ENCODE measurements at places on chromosomes 13 and 19. TPM values are rescaled to one million over a fixed set of nuclear protein-coding genes. Genes with fewer than 3 reads are reported as not detected.
A peak's percentile ranks its signal among the peaks of the same experiment; 100 is the strongest.

The IGFL2 gene
- not detected for total RNA-seq

DNA sequence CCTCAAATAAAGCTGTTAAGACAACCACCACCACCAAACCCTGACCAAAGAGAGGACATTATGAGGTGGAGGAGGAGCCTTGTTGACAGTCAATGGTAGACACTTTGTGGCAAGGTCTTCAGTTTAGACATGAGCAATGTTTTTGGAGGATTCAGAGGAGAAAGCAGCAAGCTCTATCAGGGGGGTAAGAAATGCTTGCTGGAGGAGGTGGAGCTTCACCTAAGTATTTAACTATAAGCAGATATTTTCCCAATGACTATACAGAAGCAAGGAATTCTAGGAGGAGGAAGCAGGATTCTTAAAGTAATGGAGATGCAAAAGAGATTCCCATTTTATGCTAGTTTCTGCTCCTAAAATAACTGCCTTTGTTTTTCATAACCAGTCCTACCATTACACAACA lies 74.2 kb downstream of the TRPC4 start:
- no peak overlapping the region for H3K27ac ChIP-seq
- no peaks in the 10 kb centered on the region for H3K36me3 ChIP-seq
- no peaks in the 10 kb centered on the region for H3K27me3 ChIP-seq
- no peak for DNase-seq
- no peak overlapping the region for H3K4me3 ChIP-seq

- no peaks in the 10 kb centered on the region for H3K27me3 ChIP-seq
- H3K4me3 ChIP-seq = no peak overlapping the region
- peaks cover 11% of the 10 kb centered on the region for H3K36me3 ChIP-seq
- no peak overlapping the region for H3K27ac ChIP-seq
Observed at GRCh38 chr19:16676101-16676798, 15.3 kb downstream of the TMEM38A start.

GRCh38 chr13:37539976-37540605 lies 58.5 kb downstream of the POSTN start:
- no peaks in the 10 kb centered on the region for H3K27me3 ChIP-seq
- no peaks in the 10 kb centered on the region for H3K36me3 ChIP-seq
- no peak for DNase-seq
- no peak overlapping the region for H3K27ac ChIP-seq
- no peaks in the 10 kb centered on the region for H3K4me1 ChIP-seq
- no peak overlapping the region for H3K4me3 ChIP-seq

DNA sequence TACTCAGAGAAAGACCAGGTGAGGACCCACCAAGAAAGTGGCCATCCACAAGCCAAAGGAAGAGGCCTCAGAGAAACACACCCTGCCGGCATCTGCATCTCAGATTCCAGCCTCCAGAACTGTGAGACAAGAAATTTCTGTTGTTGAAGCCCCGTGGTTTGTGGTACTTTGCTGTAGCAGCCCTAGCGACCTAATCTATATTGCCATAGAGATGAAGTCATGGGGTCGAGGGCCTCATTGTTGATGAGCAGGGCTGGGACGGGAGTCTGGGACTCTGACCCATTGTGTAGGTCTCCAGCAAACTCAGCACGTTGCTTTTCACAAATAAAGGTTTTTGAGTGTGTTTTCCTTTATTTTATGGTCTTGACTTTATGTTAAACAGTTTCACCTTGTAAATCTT lies 174.9 kb downstream of the TNFSF13B start:
- H3K4me3 ChIP-seq = no peak overlapping the region
- H3K4me1 ChIP-seq = no peaks in the 10 kb centered on the region
- DNase-seq = no peak
- H3K27ac ChIP-seq = no peak overlapping the region
- no peaks in the 10 kb centered on the region for H3K27me3 ChIP-seq

GRCh38 chr13:28540612-28541011 lies 45.7 kb upstream of the FLT1 start:
- H3K27me3 ChIP-seq = no peaks in the 10 kb centered on the region
- DNase-seq = no peak
- no peak overlapping the region for H3K4me3 ChIP-seq
- no peaks in the 10 kb centered on the region for H3K36me3 ChIP-seq

The PLK5 gene
- total RNA-seq = 0.50 TPM

DNA sequence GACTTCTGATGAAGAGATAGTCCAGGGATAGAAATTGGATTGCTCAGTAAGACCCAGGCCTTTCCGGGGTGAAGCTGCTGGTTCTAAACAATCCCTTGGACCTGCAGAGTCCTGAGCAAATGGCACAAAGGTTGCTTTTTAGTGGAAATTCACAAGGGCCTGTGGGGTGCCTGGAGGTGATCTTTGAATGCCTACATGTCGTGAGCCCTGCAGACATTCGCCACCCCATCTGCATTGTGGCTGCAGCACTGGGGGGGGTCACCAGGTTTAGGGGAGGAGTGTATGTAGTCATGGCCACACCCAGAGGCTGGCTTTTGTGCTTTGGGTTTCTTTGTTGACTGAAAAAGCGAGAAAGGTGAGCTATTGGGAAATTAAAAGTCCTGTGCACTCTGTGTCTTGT lies 41.4 kb downstream of the SLC7A9 start:
- no peaks in the 10 kb centered on the region for H3K27me3 ChIP-seq
- DNase-seq = no peak
- no peaks in the 10 kb centered on the region for H3K4me1 ChIP-seq
- H3K27ac ChIP-seq = no peak overlapping the region

DNA sequence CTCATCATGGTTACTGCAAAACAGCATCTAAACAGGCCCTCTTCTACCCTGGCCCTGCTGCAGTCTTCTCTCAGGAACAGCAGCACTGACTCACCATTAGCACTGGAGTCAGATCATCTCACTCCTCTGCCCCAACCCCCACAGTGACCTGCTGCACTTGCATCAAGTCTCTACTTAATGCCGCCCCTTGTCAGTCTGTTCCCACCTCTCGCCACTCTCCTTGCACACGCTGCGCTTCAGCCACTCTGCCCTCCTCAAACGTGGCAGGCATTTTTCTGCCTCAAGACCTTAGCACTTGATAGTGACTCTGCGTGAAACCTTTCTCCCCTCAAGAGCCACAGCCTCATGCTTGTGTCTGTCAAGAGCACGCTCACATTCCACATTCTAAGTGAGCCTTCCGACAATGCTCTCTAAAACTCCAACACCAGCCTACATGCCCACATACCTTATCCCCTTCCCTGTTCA lies 22.1 kb downstream of the MIPEP start:
- H3K4me1 ChIP-seq = no peaks in the 10 kb centered on the region
- no peak overlapping the region for H3K27ac ChIP-seq
- no peak overlapping the region for H3K4me3 ChIP-seq
- peak; percentile 41 for DNase-seq
- H3K27me3 ChIP-seq = no peaks in the 10 kb centered on the region
- no peaks in the 10 kb centered on the region for H3K36me3 ChIP-seq

- no peaks in the 10 kb centered on the region for H3K36me3 ChIP-seq
- H3K27me3 ChIP-seq = no peaks in the 10 kb centered on the region
- H3K4me3 ChIP-seq = no peak overlapping the region
- no peak overlapping the region for H3K27ac ChIP-seq
Observed at GRCh38 chr13:71067165-71067815, 799.7 kb downstream of the DACH1 start.

The CCDC70 gene
- not detected for total RNA-seq

GRCh38 chr13:98580420-98580819 lies 3.5 kb upstream of the STK24 start:
- no peak for DNase-seq
- H3K4me1 ChIP-seq = no peaks in the 10 kb centered on the region
- no peak overlapping the region for H3K27ac ChIP-seq
- 0 out of 2 replicates have a peak, but pooled peaks cover 3% of the 10 kb centered on the region for H3K36me3 ChIP-seq
- H3K27me3 ChIP-seq = no peaks in the 10 kb centered on the region
- no peak overlapping the region for H3K4me3 ChIP-seq

The ARL11 gene
- 0.42 TPM for total RNA-seq

All from H9 (cell line).